ENCODE measurements at places on chromosomes 11 and 22.

GRCh38 chr11:121757480-121758125 lies 304.8 kb upstream of the SORL1-AS1 start:
- DNase-seq, result no peak

GRCh38 chr11:56172256-56172830 lies 4.1 kb upstream of the OR5J2 start:
- DNase-seq, result no peak

- no peak for DNase-seq
These were observed 3.3 kb upstream of the BCL9L start for GRCh38 chr11:118928870-118929500.

GRCh38 chr11:117818041-117818873 lies 6.3 kb downstream of the FXYD2 start:
- DNase-seq, result no peak

DNA sequence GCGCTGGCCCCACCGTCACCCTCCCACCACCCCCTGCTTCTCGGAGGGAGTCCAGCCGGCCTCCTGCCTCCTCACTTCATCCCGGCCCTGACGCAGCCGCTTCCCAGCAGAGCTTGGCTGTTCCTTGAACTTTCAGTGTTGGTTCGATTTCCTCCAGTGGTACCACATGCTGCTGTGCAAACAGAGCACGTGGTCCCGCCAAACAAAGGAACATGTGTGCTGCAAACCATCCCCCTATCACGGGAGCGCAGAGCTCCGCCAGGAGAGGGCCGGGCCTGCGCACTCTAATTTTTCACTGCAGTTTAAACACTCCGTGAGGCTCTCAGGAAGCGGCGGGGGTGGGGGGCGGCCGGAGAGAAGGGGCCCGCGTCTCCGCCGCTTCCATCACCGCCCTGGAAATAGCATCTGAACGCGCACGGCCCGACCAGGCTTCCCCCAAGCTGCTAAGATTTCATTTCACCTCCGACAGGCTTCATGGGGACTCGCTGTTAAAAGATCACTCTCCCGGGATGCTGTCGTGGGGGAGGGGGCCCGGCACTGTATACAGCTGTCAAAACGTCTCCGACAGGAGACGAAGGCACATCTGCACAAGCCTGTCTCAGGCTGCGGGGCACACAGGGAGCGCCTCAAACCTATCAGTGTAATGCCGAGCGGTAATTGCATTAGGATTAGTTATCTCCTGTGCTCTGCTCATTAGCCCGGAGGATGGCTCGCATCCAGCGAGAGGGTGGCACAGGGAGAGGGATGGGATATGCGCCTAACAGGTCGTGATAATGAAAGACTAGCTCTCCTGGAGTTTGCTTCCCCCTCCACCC lies 269.9 kb upstream of the SORL1-AS1 start:
- DNase-seq, result no peak

- DNase-seq, result no peak
These were observed 242.3 kb upstream of the TBCEL start for GRCh38 chr11:120781486-120782120.

GRCh38 chr11:66907751-66908630 lies 50.2 kb downstream of the PC start:
- no peak for DNase-seq

DNA sequence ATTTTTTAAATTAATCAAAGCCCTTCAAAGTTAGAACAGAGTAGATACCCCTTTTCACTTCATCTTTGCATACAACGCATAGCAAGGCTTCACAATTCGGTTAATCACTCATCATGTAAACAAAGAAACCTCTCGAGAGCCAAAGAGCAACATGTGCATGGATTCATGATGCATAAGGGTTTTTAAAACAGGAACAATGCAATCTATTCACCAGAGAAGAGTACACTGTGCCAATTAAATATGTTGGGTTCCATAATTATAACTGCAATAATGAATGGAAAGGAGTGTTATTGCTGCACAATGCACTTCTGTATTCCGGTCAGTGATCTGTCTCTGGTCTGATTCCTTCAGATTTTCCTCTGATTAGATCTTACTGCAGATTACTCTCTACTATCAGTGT lies 45.3 kb downstream of the CADM1 start:
- no peak for DNase-seq

GRCh38 chr11:47248304-47248663 lies 330 bp downstream of the ACP2 start:
- DNase-seq, result no peak
